ENCODE measurements at places on chromosomes 7 and 10.
A peak's percentile ranks its signal among the peaks of the same experiment; 100 is the strongest.

DNA sequence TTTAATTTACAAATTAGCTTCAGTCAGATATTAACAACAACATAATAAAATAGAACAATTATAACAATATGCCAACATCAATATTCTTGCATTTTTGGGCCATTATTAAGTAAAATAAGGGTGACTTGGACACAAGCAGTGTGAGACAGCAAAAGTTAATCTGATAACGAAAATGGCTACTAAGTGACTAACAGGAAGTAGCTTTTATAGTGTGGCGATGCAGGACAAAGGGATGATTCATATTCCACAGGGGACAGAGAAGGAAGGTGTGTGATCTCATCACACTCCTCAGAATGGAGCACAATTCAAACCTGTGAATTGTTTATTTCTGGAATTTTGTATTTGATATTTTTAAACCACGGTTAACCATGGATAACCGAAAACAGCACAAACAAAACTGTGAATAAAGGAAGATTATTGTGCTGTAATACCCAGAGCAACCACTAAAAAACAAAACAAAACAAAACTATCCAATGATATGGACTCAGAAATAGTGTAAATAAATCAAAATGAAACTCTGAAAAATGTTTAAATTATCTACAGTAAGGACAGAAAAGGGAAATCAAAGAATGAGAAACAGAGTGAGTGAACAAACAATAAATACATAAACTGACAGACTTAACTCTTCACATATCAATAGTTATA lies 66.9 kb upstream of the TFEC start:
- no peak for DNase-seq

DNA sequence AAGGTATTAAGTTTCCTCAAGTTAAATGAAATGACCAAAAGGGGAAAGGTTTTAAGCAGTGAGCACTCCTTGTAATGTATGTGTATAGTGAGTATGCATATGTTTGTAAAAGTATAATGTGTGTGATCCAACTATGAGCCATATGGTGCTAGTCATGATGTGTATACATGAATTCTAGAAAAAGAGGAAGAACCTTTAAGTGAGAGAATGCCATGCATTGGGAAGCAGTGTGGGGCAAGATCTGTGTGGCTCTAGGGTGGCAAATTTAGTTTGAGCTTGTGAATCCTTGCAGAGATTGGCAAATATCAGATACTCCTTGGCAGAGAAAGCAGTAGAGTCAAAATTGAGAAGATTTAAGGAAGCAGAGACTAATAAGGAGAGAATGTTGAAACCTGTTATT lies 435.0 kb downstream of the AUTS2 start:
- no peak for DNase-seq

DNA sequence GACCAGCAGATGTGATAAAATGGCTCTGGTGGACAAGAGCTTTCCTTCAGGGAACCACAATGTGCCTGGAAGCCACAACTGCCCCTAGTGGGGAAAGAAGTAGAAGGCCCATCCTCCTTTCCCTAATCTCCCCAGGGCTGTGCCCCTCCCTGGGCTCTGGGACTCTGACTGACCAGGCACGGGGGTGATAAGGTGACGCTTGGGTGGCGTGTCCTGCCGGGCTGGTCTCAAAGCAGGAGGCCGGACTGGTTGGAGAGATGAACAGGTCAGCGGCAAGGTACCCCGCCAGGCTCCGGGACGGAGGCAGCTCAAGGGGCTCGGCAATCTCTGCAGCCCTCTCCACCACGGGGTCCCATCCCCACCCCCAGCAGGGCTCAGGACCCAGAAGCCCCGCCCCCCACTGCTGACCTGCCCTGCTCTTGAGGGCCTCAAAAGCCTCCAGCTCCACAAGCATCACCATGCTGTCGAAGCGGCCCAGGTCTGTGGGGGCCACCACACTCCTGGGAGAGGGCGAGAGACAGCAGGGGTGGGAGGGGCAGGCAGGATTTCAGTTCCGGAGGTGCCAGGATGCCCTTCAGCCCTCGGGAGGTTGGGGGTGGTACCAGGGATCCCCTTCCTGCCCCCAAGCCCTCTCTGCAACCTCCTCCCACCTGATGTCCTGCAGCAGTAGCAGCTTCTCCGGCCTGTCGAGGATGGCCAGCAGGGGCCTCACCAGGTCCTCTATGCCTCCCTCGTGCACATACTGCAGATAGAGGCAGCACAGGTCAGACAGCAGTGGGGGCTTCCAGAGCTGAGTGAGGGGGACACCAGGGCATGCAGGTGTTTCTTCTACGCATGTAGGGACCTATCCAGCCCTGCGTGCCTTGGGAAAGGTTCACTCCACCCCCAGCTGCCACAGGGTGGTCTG lies 12.2 kb downstream of the LZTS2 start:
- no peak for DNase-seq

DNA sequence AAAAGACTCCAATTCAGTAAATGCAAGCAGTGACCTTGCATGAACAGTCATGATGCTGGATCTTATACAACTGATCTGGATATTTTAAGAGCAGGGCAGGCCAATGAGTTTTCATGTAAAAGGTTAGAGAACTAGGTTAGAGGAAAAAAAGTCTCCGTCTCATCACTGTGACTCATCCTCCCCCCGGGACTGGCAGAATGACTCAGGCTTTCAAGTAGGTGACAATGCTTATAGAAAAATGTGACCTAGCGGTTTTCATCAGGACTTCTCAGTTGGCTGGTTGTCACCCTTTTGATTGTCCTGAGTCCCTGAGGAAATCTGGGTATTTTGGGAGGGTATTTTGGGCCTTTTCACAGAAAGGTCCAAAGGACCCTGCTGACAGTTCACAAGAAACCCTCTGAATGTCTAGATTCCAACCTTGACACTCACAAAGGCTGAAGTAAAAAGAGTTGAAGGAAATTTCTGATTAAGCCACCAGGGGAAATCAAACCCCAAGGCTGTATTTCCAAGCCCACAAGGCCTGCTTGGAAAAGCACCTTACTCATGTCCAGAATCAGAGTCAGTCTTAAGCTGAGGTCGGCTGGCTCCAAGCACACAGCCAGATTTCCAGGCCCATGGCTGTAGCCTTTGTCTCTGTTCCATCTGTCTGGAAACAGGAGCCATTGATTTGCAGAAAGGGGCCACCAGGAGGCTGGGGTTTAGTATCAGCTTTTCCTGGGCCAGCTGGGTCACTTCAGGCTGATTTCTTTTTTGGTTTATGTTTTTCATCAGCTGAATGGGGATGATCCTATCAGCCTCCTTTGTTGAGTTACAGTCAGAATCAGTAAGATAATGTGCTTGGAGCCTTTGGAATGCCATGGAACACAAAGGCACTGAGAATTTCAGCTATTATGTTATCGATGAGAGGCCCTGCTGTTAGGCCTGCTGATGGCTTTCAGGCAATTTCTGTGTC lies 226.4 kb upstream of the HABP2 start:
- no peak for DNase-seq

DNA sequence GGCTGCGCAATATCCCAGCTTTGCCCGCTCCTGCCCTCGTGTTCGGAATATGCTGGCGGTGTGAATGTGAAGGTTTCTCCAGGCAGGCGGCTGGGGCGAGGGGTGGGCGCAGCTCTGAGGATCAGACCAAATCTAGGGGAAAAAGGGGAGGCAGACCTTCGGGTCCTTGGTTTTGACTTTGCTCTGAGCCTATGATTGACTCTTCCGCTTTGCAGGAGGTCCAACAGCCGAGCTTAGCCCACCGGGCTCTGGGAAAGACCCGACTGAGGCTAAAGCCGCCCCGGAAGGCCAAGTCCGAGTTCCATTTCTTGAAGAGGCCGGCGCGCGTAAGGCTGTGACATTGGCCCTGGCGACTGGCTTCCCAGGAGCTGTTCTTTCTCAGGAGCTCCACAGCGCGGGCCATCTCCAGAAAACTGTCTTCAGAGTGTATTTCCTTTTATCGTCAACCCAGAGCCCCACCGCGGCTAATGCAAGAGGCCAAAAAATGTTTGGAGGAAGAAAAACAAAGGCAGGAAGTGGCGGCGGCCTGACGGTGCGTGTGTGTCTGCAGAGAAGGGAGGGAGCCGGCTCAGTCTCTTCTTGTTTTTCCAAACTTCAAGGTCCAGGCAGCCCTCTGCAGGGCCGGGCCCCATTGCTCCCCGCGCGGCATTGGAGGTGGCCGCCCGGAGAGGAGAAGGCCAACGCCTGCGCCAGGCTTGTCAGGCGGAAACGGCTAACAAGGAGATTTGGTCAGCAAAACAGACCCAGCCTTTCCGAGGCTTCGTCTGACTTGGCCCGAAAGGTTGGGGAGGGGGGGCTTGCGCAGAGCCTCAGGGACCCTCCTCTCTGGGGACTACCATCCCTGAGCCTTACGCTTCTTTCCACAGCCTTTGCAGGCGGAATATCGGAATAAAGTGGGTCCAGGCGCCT lies 3.6 kb upstream of the HOXA11 start:
- no peak for DNase-seq

DNA sequence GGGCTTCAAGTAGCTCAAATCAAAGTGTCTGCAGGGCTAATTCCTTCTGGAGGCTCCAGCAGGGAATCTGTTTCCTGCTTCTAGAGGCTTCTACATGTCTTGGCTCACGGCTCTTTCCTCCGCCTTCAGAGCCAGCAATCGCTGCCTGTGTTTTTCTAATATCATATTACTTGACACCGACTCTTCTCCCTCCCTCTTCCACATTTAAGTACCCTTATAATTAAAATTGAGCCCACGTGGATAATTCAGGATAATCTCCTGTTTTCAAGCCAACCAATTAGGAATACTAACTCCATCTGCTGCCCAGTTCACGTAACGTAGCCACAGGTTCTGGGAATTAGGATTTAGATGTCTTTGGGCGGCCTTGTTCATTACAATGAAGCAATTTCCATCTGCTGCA lies 372.2 kb downstream of the DPP6 start:
- DNase-seq: no peak

GRCh38 chr7:114026486-114027089 lies 107.8 kb upstream of the PPP1R3A start:
- peak; percentile 23 for DNase-seq

GRCh38 chr7:66403564-66403963 lies 198.4 kb downstream of the TPST1 start:
- DNase-seq: no peak

GRCh38 chr10:129727071-129727470 lies 237.0 kb downstream of the EBF3 start:
- no peak for DNase-seq

- DNase-seq: peak; percentile 13
Observed at GRCh38 chr7:93890464-93891068, at the start of gene TFPI2. Gene TFPI2 (minus strand): TSS chr7:93890753. CDS start chr7:93890678, 75 bp downstream.

DNA sequence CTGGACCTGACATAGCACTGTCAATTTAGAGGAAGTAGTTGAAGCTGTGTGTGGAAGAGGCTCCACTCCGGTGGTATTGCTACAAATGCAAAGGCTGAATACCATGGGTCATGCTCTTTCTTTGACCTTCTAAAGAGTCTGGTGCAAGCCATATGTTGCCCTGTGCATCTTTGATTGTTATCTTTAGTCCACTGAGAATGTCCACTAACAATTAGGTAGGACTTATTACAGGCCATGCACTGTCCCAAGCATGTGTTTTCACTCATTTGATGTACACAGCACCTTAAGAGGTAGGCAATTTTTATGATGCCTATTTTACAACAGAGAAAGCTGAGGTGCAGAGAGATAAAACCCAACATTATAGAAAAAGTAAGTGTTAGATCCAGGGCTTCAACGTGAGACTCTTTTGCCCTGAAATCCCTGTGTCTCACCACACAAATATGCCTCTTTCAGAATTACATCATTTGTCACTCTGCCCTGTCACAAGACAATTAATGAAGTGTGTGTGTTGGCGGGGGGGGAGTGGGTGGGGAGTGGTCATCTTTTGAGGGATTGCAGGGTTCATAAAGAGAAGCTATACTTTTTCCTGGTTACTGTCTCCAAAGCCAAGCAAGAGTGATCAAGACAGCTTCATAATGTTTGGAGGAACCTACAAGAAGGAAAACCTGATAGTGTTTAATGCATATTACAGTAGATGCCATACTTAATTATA lies 637.6 kb upstream of the IGFBP3 start:
- no peak for DNase-seq

GRCh38 chr10:118568327-118568848 lies 27.1 kb downstream of the PRLHR start:
- peak; percentile 31 for DNase-seq

DNA sequence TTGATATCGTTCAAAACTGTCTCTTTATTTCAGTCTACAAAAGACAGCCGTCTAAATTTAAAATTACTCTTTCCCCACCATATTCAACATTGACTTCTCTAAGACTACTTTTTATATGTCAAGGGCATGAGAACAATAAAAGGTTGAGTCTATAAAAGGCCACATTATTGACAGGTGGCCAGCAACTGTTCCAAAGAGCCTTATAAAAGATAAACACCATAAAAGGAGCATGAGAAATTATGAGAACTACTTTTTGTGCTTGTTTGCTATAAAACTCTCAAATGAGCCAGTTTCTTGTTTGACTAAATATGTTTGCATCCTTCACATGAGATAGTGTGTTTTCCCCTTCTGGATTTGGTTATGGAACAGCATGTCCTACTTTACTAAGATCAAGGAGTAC lies 189.2 kb downstream of the THSD7A start:
- no peak for DNase-seq

GRCh38 chr10:112695539-112695938 lies 248.5 kb downstream of the VTI1A start:
- no peak for DNase-seq

DNA sequence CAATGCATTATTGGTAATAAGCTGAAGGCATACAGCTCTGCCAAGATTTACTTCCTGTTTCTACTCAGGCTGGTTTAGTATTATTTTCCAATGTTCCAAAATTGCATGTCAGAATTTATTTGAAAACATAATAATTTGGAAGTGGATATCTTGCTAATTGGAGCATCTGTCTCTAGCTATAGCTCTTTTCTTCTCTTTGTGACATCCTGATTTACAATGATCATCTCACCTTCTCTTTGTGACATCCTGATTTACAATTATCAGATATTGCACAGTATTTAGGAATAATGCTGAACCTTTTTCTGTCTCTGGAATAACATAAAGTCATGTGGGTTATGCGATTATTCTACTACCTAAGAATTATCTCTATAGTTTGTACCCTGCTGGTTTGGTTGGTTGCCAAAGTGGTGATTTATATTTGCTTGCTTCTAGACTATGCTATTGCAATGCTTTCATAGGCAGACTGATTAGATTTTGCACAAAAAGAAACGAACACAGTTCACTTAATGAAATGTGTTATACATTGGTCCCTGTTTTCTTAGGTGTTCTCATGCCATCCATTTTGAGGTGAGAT lies 44.3 kb upstream of the CABCOCO1 start:
- DNase-seq: no peak

GRCh38 chr7:155360495-155361345 lies 63.0 kb downstream of the INSIG1 start:
- no peak for DNase-seq

GRCh38 chr7:2251841-2252771 lies 10.1 kb downstream of the NUDT1 start:
- no peak for DNase-seq

GRCh38 chr10:15897287-15897686 lies 37.0 kb upstream of the MINDY3 start:
- DNase-seq: no peak

GRCh38 chr7:99098824-99099498 lies 44.9 kb downstream of the SMURF1 start:
- no peak for DNase-seq

DNA sequence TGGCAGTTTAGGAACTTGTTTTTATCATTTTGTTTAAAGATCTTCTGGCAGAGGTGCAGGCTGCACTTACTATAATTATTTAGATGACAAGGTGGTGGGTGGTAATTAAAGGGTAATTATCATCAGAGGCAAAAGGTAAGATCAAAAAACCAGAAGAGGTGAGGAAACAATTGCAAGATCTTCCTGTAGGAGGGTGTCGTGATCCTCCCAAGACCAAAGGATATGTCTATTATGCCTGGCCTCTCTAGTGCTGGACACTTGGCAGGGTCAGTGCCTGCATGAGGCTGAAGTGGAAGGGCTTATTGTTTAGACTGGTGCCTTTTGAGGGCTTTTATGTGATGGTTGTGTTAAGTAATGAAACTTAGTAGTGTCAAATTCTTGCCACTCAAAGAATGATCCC lies 1.8 kb upstream of the WAPL start:
- DNase-seq: no peak
